ENCODE measurements at places on chromosomes 1 and 21.

GRCh38 chr1:31866450-31867032, 50.7 kb upstream of the SPOCD1 start:
- DNase-seq = no peak

DNA sequence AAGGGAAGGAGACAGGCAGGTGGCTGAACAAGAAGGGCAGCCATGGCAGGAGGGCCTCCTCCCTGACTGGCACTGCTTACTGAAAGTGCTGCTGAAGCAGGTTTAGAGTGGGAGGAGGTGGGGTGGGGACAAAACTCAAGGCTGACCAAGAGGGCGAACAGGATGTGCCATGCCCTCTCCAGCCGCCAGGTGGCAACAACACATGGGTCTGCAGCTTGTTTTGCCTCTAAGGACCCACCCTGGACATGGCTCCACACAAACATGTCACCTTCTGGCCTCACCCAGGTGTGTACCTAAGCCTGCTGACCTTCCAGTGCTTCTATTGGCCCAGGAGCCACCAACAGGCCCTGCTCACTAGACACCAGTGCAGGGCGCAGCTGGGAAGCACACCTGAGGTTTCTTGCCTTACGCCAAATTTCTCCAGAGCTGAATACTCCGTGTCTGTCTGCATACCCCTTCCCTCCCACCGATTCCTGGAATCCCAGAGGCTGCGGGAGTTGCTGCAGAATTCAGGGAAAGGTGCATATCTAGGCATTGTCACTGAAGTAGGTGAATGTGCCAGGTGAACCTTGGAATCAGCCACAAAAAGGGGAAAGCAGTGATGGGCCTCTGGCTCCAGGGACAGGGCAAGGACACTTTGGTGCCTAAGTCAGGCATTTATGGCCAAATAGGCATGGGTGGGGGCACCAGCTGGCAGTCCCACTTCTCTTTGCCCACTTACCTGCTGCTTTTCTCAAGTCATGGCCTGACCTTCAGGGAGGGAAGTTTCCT, 5.3 kb downstream of the PSRC1 start:
- DNase-seq = peak; percentile 60

GRCh38 chr1:14598498-14599182, at the start of gene KAZN:
TSS of gene KAZN (plus strand) at chr1:14598685.
- peak; percentile 20 for DNase-seq

DNA sequence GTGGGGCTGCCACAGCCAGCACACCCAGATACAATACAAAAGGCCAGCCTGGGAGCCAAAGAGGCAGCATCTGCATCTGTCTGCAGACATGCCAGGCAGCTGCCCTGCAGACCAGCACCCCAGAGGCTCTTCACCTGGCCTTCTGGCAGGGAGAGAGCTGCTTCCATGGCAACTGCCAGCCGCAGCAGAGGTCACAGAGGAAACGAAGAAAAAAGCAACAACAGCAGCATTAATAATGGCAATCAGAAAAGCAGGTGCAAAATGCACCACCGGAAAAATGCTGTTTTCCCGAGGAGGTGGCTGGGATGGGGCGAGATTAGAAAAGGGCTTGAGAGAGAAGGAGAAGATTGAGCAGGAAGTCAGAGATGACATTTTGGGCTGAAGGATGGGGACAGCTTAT, 309.5 kb downstream of the PCP4 start:
- no peak for DNase-seq

- peak; percentile 75 for DNase-seq
These were observed 2.0 kb upstream of the LIN28A start for GRCh38 chr1:26408604-26409003.

DNA sequence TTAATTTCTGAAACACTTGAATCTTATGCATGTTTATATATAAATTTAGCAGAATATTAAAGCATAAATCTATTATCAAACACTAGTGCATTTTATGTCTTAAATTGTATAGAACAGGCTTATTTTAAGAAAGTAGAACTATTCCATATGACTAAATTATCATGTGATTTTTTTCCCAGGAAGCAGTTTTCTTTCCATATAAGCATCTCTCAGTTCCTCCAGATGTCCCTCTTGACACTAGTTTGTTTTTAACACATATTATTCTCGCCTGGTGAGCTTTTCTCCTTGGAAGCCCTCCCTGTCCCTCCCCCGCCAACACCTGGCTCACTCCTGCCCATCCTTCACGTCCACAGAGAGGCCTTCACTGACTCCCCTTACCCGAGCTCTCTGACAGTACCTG, 48.3 kb upstream of the BCAR3 start:
- DNase-seq = no peak

DNA sequence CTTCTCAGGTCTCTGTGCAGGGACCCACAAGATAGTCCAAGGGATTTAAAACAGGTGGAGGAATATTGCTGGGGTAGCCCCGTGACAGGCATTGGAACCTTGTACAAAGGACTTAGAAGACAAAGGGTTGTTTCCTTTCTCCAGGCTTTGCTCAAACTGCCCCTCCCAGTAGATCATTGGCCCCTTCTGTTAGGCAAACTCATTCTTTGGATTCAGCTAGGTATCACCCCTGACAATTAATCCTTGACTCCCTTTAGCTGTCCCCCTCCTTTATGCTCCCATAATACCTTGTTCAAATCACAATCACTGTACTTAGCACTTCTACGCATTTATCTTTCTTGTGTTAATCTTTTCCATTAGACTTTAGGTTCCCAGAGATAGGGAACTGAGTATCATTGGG, 360.5 kb downstream of the KCNH1 start:
- DNase-seq = no peak

DNA sequence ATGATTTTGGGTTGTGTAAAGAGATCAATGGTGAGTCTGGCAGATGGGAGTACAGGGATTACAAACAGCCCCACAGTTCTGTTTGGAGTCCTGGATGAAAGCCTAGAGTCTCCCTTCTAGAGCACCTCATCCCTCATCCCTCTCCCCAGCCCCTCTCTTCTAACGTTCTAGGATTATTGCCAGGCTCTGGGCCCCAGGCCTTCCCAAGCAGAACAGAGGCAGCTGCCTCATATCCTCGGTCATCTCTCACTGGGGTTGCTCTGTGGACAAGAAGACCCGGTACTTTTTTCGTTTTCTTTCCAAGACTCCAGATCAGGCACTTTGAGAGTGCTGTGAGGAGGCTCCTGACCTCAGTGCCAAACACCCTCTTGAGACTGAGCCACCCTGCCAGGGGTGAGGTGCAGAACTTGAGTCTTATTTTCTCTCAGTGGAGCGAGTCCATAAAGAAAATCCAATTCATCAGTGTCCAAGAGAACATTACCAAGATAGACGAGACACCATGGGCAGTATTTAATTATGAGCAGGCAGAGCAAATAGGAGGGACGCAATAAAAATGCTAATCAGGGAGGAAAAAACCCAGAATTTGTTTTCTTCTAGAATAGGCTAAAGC, 17.1 kb upstream of the KCND3 start:
- no peak for DNase-seq

DNA sequence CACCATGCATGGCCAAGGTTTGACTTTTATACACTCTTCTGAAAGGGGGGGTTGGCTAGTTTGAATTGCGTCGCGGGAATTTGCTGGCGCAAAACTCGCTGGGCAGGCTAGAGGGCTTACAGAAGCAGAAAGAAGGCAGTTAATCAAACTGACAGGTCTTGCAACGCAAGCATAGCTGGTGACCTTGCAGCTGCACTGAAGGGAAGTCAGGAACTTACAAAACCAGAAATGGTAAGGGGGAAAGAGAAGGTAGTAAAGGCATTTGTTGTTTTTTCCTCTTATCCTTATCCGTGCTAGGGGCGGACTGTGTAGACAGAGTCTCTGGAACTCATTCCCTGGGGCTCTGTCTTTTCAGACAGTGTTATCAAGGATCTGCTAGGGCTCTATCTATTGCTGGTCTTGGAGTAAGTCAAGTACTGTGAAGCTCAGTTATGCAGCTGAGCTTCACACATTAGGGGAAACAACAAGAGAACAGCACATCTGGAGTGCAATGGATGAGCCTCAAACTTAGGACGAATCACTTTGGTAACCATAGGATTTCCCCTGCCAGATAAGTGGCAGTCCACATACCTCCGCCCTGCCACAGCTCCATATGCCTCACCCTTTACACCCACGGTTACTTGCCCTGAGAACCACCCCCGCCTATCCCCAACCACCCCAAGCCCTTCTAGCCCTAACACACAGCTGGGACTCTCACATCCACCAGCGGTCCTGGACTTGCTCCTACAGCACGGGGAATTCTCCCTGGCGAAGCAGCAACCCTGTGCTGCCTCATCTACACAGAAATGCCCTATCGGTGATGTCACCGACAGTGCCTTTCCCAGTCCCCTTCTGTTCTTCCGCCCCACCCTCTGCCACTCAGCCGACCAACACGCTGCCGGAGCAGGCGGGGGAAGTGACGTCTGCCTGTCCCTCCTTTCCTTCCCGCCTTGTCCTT, 251.4 kb downstream of the FAM72C start:
- no peak for DNase-seq

- DNase-seq = no peak
These were observed 353.7 kb upstream of the ESRRG start for GRCh38 chr1:217076902-217077301.

GRCh38 chr1:218123968-218124367, 161.1 kb upstream of the RRP15 start:
- no peak for DNase-seq

DNA sequence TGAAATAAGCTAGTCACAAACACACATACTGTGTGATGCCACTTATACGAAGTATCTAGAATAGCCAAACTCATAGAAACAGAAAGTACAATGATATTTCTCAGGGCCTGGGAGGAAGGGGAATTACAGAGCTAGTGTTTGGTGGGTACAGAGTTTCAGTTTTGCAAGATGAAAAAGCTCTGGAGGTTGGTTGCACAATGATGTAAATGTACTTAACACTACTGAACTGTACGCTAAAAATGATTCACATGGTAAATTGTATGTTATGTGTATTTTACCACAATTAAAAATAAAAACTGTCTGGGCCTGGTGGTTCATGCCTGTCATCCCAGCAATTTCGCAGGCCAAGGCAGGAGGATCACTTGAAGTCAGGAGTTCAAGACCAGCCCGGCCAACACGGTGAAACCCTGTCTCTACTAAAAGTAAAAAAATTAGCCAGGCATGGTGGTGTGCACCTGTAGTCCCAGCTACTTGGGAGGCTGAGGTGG, 15.3 kb upstream of the FHAD1 start:
- DNase-seq = no peak

DNA sequence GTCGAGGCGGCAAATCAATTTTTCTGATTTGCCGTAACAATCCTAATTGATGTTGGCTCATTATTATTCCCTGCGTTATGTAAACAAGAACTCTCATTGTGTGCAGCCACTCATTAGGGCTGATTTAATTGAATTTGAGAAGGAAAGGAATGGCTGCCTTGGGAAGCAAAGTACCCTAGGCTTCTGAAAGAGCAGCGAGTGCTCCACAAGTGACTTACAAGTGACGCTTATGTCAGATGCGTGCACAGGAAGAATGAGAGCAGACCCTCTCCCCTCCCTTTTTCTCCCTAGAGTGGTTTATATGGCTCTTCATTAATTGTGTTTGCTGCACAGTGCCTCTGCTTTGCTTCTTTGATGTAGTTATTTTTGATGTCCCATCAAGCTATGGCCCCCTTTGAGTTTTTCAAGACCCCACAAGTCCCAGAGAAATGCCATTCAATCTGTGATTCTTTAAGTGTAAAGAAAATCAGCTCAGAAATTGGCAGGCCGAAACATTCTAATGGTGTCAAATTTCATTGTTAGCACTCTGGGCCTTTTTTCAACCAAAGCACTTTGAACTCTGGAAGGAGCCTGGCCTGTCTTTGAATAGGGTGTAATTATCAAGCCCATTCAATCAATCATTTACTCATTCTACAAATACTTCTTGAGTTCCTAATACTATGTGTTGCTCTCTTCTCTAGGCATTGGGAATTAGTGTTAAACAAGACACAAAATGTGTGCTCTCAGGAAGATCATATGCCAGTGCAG, 86.8 kb upstream of the VAV3 start:
- DNase-seq = no peak

DNA sequence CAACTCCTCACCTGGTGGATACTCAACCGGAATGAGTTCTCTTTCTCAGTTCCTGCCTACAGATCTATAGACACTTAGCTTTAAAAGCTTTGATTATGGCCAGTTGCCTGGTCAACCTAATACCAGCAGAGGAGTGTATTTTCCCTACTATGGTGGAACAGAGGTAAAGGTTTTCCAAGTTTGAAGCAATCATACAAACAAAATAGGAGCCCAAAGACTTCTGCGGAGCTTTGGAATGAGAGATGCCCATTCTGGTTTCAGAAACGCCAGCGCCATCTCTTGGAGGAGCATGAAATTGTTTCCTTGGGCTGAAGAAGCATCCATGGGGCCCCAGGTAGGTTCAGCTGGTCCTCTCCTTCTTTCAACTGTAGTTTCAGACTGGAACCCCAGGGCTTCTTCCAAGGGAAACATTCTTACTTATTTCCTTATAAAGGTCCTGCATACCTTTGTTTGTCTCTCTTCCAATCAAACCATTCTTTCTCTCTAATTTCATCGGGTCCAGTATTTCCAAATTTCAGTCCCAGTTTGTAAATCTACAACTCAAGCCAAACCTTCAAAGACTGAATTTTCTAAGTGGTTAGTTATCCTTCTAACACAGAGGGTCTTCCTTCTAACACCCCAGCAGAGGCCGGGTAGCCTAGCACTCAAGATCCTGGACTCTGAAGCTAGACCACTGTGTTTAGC, 95.9 kb downstream of the KCNJ15 start:
- DNase-seq = peak; percentile 86

DNA sequence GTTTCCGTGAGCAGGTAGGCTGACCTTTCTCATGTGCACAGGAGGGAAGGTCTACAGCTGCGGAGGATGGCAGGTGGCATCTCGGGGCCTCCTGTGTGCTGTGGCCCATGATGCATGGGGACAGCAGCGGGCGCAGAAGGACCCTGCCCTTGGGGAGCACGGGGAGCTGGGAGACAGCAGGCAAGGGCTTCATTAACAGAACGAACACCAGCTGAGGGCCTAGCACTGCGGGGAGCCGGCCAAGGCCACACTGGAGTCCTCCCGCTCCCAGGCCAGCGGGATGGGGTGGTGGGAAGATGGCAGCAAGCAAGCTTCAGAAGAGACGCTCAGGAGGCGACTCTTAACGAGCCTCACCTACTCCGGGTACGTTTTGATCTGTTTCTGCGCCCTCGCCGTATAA, 66.6 kb downstream of the SCCPDH start:
- no peak for DNase-seq

- no peak for DNase-seq
These were observed 94.4 kb downstream of the PDE9A start for GRCh38 chr21:42747746-42748351.

- no peak for DNase-seq
These were observed 559.3 kb upstream of the USP24 start for GRCh38 chr1:55774446-55774845.

DNA sequence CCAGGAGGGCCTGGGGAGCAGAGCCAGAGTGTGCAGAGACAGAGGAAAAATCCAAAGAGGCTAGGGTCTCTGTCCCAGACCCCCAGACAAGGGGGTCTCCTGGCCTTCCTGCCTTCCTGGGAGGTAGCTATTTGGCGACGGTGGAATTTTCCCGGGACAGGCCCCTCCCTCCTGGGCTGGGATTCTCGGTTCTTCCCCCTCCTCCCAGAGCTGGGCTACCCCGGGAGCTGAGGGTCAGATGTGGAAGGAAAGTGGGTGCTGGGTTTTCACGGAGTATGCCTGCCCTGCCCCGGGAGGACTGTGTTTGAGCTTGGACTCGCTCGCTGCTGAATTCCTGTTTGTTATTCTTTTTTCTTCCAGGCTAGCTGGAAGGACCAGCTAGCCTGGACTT, 759 bp downstream of the AMPD2 start:
- DNase-seq = peak; percentile 73

Data from fibroblast of skin of scalp (primary cell).